ENCODE measurements at places on chromosomes 2 and 18.

- DNase-seq = no peak
Observed at GRCh38 chr2:159086826-159087225, 118.4 kb downstream of the TANC1 start.

DNA sequence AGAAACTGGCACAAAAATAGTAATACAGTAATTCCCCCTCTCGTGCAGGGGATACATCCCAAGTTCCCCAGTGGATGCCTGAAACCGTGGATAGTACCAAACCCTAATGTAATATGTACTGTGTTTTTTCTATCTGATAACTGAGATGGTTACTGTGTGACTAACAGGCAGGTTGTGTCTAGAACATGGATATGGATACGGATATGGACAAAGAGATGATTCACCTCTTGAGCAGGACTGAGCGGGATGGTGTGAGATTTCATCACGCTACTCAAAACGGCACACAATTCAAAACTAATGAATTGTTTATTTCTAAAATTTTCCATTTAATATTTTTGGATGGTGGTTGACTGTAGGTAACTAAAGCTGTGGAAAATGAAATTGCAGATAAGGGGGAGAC lies 3.4 kb downstream of the MBD1 start:
- DNase-seq = no peak

DNA sequence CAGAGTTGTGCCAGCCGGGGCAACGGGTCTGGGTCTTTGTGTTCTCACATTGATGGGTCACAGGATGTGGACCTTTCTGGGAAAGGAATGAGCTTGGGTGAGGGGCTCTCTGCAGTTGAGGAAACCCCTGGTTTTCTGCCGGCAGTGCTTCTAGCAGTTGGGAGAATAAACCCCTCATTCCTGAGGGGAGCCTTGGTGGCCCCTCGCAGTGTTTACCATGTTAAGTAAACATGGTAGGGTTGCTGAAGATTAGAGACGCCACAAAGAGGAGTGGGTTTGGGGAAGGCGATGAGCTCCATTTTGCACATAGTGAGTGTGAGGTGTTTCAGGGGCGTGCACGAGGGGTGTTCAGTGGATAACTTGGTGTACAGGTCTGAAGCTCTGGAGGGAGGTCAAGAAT lies 27.7 kb upstream of the PUM2 start:
- no peak for DNase-seq

- DNase-seq = no peak
Observed at GRCh38 chr2:199765646-199766045, 85.3 kb downstream of the FTCDNL1 start.

GRCh38 chr2:18154259-18154658 lies 275.8 kb downstream of the KCNS3 start:
- DNase-seq = no peak

DNA sequence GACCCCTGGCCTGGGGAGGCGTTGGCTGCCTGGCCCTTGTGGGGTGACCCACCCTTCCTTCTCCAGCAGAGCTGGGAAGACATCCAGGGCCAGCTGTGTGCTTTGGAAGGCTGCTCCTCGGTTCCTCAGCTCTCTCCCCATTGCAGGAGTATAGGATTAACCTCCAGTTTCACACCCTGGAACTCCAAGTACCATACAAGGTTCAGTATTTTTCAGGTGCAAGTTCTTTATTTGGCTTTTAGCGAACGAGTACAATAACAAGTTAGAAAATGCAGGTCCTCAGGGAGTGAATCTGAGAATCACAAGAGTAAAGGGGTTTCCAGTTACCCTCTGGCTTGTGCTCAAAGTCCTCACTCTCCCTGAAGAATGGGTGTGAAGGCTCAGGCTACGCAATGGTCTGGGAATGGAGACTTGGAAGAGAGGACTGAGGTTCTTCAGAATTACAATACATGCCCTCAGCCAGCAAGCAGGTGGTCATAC lies 101.2 kb downstream of the APOB start:
- no peak for DNase-seq

DNA sequence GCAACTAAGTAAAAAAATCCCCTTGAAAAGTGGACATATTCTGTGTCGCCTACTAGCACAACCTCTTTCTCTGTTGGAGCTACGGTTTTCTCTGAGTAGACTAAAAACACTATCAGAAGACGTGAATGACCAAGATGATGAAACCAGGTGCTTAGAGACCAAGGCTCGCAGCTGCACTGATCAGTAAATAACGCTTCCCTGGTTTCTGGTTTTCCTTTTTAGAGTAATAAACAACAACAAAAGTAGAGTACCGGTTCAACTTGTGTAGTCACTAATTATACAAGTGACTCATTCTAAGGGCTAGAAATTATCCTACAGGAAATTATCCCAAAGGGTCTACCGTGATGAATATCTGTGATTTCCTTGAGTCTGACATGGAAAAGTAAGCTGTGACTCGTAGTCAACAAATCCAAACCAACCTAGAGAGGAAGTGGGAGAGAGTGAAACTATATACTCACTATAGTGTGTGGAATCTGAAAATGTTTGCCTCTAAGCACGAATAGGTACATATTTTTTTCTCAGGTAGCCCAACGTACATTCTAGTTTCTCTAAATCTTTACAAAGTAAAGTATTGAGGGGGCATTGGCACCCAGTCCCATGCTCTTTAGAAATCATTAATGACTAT lies 17.8 kb downstream of the RASGRP3 start:
- DNase-seq = no peak

DNA sequence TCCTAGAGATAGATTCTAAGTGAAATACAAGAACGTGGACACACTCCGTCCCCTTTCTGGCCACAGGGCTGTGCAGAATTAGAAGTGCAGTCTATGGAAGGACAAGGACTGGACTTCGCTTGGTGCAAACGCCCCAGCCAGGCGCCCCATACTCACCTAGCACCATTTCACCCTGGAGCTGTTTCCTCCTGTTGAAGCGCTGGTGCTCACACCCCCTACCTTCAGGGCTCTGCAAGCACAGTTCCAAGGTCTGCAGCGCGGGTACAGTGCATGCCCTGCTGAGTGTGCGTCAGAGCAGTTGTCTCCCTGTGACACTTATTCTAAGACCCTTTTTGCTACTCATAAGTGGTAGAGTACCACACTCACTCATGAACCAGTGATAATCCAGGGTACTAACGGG lies 3.0 kb downstream of the HPCAL1 start:
- DNase-seq = no peak

GRCh38 chr18:13617826-13618515 lies 108.4 kb downstream of the FAM210A start:
- no peak for DNase-seq

DNA sequence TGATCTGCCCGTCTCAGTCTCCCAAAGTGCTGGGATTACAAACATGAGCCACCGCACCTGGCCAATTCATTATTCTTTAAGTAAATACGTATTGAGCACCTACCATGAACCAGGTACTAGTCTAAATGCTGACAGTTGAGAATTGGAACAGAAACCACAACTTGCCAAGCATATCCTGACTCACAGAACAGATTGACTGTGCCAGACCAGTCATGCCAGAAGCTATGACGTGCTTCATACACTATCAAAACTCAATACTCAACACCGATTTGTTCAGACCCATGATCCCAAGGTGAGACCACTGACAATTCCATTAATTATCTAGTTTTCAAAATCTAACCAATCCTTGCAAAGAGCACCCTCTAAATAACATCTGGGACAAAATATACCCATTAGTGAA lies 148.6 kb downstream of the B3GNT2 start:
- DNase-seq = no peak

GRCh38 chr18:79466591-79466990 lies 70.9 kb downstream of the NFATC1 start:
- no peak for DNase-seq

- DNase-seq = peak; percentile 75
Observed at GRCh38 chr2:174341293-174341994, 6.7 kb downstream of the SP9 start.

DNA sequence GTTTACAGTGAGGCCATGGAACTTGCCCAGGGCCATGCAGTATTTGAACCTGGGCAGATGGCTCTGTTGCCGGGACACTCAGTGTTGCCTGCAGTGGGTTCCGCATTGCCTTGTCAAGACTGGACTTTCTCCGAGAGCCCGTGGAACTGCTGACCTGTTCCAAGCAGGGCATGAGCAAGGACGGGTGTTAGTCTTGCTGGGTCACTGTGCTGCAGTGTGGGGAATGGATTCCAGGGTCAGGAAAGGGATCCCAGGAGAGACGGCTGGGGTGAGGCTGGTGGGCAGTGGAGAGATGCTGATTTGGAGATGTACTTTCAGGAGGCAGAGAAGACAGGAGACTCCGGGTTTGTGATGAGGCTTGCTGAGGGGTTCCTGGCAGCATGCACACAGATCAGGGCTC lies 348.7 kb upstream of the HS6ST1 start:
- no peak for DNase-seq

- DNase-seq = no peak
Observed at GRCh38 chr2:9299161-9300100, 92.8 kb downstream of the ASAP2 start.

GRCh38 chr2:235005603-235006259 lies 53.9 kb downstream of the SH3BP4 start:
- DNase-seq = no peak

DNA sequence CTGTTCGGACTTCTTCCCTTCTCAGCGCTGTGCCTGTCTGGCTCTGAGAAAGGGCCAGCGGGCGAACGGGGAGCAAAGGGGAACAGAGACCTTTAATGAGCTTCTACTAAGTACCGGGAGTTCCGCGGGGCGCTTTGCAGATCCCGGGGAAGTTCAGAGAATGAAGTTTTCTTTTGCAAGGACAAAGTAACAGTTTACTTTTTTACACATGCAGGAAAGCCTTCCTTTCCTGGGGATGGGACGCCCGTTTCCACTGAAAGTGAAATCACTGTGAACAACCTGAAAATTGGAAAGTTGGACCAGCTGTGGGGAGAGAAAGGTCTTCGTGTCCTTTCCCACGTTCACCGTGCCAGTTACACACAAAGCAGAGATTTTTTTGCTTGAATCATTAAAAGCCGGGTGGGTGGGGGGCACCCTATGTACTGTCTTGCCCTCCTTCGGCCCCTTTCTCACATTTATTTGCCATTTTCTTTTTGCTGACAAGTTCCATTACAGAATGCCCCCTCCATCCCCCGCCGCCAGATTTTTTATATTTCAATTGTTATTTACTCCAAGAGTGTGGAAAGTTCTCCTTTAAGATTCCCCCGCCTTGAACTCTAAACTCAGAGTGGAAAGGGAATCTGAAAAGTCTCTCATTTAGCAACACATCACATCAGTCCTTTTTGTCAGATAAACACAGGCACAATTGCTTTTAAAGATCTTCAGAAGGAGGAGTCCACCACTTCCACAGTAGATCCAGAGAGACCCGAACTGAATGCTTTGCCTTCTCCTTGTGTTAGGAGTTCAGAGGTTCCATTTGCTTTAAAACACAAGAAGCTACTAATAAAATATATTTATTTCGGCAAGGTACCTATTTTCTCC lies 1.1 kb upstream of the FN1 start:
- DNase-seq = no peak

GRCh38 chr2:180325416-180326120 lies 318.5 kb upstream of the CWC22 start:
- no peak for DNase-seq

DNA sequence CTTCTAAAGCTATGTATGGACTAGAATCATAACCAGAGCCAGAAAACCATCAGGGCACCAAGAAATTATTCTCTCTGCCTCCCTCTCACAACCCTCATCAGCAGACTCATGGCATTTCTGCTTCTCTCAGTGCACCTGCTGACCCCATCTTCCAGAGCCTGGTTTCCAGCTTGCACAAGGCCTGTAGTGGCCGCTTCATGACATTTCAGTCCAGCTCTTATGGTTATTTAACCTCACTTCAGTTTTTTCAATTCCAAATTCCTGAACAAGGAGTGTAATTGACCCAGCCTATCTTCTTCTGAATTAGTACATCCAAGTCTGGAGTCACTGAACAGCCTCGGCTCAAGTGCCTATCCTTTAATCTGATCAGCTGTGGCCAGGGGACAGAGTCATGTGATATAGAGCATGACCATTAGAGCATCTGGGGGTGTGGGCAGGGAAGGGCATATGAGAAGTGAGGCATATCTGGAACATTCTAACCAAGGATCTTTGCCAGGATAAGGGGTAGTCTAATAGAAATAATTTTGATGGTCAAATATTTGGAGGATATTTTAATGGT lies 97.2 kb upstream of the TMEM17 start:
- DNase-seq = no peak

GRCh38 chr2:73939419-73939818 lies 12.7 kb downstream of the DGUOK start:
- DNase-seq = peak; percentile 27

- no peak for DNase-seq
Observed at GRCh38 chr2:173611121-173611520, 256.4 kb downstream of the CDCA7 start.

DNA sequence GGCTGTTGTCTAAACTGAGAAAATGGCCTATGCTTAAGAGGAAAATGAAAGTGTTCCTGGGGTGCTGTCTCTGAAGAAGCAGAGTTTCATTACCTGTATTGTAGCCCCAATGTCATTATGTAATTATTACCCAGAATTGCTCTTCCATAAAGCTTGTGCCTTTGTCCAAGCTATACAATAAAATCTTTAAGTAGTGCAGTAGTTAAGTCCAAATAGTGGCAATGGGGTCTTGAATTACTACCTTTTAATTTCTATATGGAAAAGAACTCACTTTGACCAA lies 13.8 kb upstream of the ALLC start:
- no peak for DNase-seq

DNA sequence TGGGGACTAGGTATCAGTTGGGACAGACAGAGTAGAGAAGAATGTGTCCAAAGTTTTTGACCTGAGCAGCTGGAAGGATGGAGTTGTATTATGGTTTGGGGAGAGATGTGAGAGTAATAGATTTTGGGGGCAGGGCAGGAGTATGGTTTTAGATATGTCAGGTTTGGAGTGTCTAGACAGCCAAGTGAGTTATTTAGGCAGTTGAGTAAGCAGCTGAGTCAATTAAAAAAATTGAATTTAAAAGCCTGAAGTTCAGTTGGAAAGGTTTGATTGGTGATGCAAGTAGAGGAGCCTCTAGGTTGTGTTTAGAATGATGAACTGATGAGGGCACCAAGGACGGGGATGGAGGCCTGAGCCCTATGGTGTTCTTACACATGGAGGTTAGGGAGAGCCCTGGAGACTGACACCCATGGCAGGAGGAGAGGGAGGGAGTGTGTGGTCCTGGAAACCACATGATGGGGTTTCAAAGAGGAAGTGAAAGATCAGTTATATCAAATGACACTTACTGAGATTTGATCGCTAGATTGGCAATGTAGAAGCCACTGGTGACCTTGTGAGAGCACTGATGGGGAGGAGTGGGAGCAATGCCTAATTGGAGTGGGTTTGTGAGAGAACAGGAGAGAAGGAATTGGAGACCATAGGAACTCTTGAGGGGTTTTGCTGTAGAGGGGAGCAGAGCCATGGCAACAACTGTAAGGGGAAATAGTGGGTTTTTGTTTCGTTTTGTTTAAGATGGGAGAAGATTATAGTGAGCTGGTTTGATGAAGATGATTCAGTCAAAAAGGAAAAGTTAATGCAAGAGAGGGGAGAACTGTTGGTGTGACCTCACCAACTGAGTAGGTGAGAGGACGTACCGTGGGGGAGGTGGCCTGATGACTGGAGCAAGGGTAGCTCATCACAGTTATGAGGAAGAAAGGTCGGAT lies 10.3 kb downstream of the ITGA6 start:
- DNase-seq = no peak
